Astrocyte of the hippocampus (primary cell): ENCODE measurements at places on chromosomes 5 and 9.
A peak's percentile ranks its signal among the peaks of the same experiment; 100 is the strongest.

- DNase-seq = peak; percentile 90
Measured at GRCh38 chr9:17017931-17018491, 116.8 kb upstream of the CNTLN start.

- peak; percentile 49 for DNase-seq
Measured at GRCh38 chr9:97808972-97809371, 44.1 kb upstream of the FOXE1 start.

DNA sequence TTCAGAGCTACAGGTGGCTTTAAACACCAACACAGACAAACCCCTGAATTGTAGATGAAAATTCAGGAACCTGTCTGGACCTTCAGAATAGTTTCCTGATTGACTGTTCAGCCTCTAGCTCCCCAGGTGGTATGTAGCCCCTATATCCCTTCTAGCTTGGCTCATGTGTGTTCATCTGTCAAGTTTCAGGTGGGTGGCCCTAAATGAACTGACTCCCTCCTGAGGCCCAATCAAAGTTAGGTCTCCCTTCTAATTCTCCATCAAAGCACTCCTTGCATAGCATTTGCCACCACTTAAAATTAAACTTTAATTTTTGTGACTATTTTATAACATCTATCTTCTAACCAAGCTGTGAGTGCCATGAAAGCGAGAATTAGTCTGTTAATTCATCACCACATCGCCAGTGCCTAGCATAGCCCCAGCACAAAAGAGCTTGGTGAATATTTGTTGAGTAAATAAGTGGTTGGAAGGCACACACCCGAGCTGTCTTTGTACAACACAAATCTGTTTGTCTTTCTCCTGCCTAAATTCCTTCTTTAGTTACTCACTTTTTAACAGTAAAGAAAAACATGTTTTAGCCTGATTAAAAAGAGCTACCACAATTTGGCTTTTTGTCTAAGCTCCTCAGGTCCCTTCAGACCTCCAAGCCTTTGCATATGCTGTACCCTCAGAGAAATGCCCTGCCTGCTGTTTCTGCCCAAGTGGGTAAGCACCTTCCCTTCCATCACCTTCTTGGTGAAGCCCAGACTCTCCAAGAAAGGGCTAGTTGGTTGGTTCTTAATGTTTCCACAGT lies 138.1 kb upstream of the HMHB1 start:
- peak; percentile 66 for DNase-seq

DNA sequence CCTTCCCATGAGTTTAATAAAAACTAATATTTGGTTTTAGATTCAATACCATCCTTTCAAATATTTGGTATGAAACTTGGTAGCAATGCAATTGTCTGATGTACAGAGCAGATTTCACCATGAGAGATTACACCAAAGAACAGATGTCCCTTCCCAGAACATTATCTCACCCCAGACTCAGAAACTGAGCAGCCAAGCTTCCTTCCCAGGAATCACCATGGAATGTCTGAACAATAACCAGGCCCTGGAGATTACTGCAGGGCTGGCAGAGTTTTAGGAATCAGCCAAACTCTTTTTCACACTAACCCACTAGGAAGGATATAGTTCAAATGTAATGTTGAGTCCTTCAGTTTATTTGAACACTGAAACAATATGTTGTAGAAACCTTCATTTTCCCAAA lies 23.9 kb downstream of the CLTA start:
- peak; percentile 52 for DNase-seq

DNA sequence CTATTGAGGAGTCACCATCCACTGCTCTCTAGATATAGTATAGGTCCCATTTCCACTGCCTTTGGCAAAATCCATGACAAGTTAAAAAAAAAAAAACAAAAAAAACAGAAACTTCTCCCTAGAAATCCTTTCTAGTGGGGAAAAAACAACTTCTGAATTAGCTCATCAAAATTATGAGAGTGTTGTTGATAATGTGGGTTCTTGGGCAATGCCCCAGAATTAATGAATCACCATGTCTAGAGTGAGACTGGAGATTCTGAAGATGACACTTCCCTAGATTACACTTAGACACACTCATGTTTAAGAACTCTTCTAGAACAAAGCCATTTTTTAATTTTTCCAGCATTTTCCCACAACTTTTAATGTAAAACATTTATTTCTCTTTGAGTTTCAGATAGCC lies 728.0 kb upstream of the C9orf72 start:
- DNase-seq = no peak

DNA sequence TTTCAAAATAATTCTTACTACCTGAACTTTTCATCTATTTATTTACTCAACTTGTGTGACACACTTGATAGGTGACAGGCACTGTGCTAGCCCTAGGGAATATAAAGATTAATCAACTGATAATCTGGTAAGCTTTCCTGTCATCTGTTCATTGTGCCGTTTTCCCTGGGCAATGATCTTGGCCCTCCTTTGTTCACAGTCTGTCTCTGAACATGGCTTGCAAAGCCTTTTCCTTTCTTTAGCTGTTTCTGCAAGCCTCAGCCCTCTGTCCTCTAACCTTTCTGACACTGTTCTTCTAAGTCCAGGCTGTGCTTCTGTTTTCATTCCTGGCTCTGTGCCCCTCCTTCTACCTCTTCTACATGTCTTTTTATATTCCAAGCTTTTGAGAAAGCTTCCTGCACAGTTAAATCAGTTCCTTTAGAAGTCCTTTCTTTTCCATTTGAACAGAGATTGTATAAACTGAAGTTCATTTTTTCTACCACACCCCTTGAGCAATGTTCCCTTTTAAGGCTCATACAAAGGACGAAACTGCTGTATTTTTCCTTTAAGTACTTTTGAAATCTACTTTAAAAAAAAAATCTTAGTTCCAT lies 803.0 kb upstream of the ZNF608 start:
- DNase-seq = peak; percentile 35
